NCI-H1694 (cell line): ENCODE measurements at places on chromosomes 1 and 21.
A peak's percentile ranks its signal among the peaks of the same experiment; 100 is the strongest.

- no peak for DNase-seq
Measured at GRCh38 chr1:40748841-40749718, 34.5 kb upstream of the KCNQ4 start.

- DNase-seq, result no peak
Measured at GRCh38 chr1:2009101-2010053, 5.8 kb upstream of the CFAP74 start.

DNA sequence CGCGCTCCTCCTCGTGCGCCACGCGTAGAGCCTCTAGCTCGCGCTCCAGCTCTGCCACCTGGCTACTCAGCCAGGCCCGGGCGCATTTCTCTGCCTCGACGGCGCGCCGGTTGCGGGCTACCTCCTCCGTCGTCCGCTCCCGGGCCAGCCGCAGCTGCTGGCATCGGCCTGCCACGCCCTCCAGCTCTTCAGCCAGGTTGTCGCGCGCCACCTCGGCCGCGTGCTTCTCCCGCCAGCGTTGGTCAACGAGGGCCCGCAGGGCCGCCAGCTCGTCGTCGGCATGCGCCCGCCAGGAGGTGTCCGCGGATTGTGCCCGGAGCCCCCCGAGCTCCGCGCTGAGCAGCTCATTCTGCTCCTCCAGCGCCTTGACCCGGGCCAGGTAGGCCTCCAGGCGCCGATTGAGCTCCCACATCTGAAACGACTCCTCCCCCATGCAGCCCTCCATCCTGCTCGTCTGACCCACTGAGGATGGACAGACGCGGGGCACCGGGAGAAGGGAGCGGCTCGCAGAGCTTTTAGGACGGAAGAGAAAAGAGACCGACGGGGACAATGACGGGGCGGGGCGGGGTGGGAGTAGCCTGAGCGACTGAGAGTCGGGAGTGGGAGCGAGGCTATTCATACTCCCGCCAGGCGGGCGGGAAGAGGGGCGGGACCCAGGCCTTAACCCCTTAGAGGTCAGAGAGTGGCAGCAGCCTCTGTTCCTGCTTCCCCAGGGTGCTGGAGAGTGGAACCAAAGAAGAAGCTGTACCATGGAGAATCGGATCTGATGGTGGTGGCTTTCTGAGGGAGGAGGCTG, at the start of gene NES:
Gene NES (minus strand): TSS at position 588 of the 796 bp plus-strand sequence. CDS start 143 bp downstream, at position 445.
- peak; percentile 42 for DNase-seq

- DNase-seq, result no peak
Measured at GRCh38 chr1:202565890-202566602, 144.2 kb downstream of the SYT2 start.

DNA sequence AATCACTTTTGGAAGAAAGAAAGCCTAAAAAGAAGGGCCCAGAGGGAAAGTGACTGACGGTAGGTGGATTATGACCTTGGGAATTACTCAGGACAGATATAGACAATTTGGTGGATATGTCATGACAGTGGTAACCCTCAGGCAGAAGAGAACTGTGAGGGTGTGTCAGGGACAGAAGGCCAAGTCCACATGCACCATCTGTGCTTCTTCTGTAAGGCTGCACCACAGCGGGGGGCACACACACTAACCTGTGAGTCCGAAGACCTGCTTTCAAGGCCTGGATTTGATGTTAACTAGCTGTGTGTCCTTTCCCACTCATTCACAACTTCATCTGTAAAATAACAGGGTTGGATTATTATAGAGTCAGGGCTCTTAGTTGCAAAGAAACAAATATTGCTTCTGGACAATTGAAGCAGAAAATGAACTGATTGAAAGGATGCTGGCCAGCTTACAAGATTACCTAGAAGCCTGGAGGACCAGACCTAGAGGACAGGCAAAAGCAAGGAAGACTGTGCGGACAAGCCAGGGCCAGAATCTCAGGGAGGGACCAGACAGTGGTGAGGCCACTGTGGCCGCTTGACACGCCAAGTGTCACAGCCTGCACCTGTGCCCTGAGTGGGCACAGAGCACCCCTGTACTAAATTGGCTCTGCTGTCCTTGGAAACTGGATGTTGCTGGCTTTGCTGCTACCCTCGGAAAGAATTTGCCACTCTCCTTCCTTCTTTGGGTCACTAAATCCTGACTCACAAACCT, 34.7 kb upstream of the USP24 start:
- DNase-seq, result peak; percentile 1

- DNase-seq, result no peak
Measured at GRCh38 chr1:184387069-184387475, 243 bp downstream of the C1orf21 start.

DNA sequence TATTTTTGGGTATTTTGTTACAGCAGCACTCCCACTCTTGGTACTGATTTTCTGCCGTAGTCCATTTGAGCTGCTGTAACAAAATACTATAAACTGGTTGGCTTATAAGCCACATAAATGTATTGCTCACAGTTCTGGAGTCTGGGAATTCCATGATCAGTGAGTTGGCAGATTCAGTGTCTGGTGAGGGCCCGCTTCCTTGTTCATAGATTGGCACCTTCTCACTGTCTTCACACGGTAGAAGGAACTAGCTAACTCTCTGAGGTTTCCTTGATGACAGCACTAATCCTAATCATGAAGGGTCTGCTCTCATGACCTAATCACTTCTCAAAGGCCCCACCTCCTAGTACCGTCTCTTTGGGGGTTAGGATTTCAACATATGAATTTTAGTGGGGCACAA, 85.2 kb downstream of the HHAT start:
- DNase-seq, result no peak

DNA sequence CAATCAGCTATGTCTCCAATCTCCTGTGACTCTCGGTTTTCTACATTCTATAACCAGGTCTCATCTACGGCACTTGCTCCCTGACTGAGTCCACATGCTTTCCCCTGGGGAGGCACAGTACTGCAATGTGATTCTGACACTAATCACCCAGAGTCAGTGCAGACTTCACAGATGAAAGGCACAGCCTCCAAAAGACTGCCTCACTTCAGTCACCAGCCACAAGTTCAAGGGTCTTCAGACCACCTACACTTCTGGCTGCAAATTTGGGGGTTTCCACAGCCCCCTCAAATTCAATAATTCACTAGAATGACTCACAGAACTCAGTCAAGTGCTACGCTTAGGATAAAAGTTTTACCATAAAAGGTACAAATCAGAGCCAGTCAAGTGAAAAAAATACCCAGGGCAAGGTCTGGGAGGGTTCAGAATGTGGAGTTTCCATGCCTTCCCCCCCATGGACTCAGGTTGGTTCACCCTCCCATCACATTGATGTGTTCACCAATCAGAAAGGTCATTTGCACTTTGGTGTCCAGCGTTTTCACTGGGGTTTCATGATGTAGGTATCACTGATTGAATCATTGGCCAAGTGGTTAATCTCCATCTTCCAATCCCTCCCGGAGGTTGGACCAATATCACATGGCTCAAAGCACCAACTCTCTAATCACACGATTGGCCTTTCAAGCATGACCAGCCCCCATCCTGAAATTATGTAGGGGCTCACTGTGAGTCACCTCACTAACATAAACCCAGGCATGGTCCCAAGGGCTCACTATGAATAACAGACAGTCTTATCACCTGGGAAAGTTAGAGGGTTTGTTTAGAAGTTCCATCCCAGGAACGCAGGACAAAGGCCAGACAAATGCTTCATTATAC, 182.9 kb upstream of the CAMK1G start:
- DNase-seq, result no peak

DNA sequence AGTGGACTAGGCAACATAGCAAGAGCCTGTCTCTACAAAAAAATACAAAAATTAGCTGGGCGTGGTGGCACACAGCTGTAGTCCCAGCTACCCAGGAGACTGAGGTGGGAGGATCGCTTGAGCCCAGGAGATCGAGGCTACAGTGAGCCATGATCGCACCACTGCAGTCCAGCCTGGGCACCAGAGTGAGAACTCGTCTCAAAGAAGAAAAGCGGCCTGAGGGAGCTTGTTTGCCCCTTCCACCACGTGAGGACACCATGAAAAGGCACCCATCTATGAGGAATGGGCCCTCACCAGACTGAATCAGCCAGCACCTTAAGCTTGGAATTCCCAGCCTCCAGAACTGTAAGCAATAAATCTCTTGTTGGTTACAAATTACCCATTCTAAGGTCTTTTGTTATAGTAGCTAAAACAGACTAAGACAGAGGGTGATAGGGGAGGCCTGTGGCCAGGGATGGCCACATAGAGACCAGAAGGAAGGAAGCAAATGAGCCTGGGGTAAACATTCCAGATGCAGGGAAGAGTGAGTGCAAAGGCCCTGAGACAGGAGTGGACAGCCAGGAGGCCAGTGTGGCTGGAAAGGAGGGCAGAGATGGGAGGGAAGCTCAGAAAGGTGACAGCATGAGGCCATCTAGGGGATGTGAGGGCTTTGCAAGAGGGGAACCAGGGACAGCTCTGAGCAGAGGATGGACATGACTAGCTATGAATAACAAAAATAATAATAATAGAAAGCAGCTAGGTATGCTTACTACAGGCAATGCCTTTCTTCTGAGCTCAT, 120.1 kb downstream of the MATN1 start:
- no peak for DNase-seq

GRCh38 chr1:31215065-31215570, 24.6 kb downstream of the NKAIN1 start:
- no peak for DNase-seq

DNA sequence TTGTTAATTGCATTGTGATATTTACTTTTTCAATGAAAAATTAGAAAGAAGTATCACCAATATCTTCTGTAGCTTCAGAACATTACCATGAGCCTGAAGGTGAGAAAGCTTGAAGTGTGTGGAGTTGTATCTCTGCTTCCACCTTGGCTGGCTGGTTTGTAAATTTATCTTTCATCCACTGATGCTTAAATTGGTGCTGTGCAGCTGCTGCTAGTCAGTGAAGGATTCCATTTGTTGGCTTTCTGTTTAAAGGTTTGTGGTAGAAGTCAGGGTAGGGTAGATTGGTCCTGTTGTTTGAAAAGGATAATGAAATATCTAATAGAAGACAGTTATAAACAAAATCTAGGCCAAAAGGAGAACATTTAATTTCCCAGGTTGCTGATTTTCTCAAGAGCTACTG, 105.7 kb downstream of the C1orf21 start:
- DNase-seq, result no peak

- DNase-seq, result no peak
Measured at GRCh38 chr1:61506236-61506635, 218.7 kb downstream of the TM2D1 start.

DNA sequence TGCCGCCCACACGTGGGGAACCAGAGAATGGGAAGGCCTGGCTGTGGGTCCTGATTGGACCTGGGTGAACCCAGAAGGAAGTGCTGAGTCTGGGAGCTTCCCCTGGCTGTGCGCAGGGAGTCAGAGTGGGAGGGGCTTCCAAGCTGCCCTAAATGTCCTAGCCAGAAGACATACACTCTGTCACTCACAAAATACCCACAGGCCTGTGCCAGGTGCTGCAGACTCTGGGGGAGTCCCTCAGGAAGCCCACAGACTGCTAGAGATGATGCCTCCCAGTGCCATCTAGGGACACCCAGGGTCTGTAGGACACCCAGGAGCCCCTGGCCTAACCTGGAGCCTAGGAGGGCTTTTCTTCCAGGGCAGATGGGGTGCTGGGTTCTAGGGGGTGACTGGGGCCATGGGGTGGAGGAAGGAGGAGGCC, 33.7 kb upstream of the LRP8 start:
- no peak for DNase-seq

GRCh38 chr1:241817956-241818612, 29.9 kb upstream of the EXO1 start:
- no peak for DNase-seq

GRCh38 chr1:40477678-40478053, 576 bp downstream of the ZFP69 start:
- DNase-seq, result no peak

DNA sequence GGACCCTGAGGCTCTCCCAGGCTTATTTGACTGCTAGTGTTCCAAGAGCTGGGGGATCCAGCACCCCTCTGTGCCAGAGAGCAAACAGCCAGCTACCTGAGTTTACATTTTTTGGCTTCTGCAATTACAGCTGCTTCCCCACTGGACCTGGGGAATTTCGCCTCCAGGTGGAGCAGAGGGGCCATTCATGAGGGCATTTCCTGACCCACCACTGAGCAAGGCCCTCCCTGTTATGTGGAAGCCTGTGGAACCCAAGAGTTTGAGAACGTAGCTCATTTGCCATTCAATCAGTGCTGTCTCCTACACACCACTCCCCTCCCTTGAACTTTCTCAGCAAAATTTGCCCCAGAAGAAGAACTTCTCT, 42.7 kb upstream of the TMEM51 start:
- DNase-seq, result no peak

GRCh38 chr1:12539705-12540579, 78.1 kb downstream of the DHRS3 start:
- DNase-seq, result no peak

GRCh38 chr1:158145173-158145719, 35.4 kb upstream of the CD1D start:
- DNase-seq, result no peak
